Thymus (tissue), 14 donors: ENCODE measurements at places on chromosomes 1 and 21.

DNA sequence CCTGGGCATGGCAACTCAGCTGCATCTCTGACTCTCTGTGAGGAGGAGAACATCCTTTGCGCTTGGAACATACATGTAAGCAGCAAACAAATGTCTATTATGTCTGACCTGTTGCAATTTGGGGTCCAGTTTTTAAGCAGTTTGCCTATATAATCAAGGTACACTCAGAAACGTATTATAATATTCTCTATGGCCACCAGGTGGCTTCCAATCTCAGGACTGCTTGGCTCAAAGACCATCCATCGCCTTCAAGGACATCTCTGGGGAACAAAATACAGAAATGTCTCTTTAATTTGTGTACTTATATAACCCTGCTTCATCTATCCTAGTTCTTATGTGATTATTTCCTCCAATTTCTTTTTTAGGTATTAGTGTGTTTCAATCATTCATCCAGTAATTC is 227.2 kb downstream of the OLFM3 start:
- DNase-seq, result no peak

DNA sequence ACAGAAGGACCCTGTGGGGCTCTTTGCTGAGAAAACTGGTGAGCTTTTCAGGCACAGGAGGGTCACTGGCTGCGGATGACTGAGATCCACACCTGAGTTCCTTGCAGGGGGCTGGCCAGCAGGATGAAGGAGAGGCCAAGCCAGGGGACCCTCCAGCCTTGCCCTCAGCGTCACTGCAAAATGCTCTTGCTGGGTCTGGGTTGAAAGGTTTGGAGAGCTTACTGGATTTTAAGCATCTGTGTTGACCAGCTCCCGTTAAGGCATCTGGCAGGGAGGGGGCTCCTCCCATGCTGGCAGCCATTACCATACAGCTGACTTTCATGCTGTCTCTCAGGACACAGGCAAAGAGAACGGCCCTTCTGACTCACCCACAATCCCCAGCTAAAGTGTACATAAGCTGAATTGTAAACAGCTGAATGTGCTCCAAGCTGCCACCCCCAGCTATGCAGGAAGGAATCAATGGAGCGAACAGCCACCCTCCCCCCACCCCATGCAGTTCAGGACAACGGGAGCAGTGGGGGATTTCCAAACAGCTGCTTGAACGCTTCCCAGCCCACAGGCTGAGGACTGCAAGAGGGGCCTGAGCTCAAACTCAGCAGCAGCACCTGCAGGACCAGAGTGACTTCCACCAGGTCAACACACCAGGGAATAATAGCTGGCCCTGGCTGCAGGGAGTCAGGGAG is 21.3 kb upstream of the A3GALT2 start:
- no peak for DNase-seq

GRCh38 chr1:220123889-220124288 is 30.0 kb downstream of the IARS2 start:
- DNase-seq, result no peak

DNA sequence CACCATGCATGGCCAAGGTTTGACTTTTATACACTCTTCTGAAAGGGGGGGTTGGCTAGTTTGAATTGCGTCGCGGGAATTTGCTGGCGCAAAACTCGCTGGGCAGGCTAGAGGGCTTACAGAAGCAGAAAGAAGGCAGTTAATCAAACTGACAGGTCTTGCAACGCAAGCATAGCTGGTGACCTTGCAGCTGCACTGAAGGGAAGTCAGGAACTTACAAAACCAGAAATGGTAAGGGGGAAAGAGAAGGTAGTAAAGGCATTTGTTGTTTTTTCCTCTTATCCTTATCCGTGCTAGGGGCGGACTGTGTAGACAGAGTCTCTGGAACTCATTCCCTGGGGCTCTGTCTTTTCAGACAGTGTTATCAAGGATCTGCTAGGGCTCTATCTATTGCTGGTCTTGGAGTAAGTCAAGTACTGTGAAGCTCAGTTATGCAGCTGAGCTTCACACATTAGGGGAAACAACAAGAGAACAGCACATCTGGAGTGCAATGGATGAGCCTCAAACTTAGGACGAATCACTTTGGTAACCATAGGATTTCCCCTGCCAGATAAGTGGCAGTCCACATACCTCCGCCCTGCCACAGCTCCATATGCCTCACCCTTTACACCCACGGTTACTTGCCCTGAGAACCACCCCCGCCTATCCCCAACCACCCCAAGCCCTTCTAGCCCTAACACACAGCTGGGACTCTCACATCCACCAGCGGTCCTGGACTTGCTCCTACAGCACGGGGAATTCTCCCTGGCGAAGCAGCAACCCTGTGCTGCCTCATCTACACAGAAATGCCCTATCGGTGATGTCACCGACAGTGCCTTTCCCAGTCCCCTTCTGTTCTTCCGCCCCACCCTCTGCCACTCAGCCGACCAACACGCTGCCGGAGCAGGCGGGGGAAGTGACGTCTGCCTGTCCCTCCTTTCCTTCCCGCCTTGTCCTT is 251.4 kb downstream of the FAM72C start:
- DNase-seq, result no peak

DNA sequence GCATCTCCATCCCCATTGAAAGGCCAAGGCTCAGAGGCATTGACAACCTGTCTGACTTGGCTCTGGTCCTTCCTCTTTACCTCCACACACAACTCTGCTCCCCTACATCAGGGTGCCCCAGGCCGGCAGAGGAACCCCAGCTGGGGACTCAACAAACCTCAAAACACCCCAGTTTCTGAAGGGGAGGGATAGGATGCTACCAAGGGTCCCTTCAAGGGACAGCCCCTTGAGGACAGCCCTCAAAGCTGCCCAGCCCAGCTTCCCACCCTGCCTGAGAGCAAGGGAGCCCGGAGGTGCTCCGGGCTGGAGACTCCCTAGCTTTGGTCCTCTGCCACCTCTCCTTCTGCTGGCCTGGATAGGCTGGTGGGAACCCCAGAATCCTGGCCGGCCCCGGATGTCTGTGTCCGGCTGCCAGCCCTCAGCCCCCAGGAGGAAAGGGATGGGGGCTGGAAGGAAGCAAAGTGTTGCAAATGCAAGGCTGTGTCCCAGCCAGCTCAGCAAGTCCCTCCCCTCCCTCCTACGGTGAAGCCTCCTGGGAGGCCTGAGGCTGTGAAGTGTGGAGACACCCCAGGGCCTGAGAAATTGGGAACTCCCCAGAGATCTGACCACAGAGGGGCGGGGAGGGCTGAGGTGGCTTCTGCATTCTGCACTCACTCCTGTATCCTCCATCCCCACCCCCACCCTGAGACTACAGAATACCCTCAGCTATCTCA is 1.1 kb upstream of the MARCKSL1 start:
- no peak for DNase-seq

DNA sequence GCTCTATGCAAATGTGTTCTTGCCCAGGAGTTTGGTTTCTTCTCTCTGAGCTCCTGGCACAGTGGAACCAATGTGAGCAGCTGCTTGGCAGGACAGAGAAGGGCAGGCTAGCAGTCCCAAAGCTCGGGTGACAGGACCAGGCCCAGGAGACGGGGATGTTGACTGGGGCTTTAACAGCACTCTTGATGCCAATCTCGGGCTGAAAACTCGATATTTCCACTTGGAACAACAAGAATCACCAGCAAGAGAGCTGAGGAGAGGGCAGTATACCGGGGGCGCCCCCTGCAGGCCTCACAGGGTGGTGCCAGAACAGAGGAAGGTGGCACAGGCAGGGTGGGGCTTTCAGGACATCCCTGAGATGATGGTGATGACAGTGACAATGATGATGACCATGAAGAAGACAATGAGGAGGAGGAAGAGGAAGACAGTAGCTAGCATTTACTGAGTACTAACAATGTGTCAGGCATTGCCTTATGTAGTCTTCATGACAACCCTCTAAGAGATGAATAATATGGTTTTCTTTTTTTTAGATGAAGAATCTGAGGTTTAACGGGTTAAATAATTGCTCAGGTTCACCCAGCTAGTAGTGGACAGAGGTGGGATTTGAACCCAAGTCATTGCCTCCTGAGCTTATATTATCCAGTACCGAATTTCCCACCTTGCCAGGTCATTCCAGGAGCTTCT is 2.7 kb upstream of the KCNJ9 start:
- DNase-seq, result no peak

DNA sequence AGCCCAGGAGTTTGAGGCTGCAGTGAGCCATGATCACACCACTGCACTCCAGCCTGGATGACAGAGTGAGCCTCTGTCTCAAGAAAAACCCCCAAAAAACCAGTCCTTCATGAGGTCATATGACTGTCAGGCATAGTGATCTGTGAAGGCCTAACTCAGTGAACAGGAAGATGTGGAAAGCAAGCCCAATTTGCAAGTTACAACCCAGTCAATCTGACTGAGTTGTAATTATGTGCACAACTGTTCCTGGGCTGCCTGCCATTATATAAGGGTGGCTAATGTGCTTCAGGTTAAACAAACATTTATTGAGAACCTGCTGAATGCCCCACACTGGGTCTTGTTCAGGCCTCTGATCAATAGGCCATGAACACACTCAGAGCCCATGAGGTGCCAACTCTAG is 38.2 kb upstream of the KIRREL1 start:
- DNase-seq, result no peak

GRCh38 chr1:29960876-29961275 is 724.6 kb downstream of the PTPRU start:
- DNase-seq, result no peak

DNA sequence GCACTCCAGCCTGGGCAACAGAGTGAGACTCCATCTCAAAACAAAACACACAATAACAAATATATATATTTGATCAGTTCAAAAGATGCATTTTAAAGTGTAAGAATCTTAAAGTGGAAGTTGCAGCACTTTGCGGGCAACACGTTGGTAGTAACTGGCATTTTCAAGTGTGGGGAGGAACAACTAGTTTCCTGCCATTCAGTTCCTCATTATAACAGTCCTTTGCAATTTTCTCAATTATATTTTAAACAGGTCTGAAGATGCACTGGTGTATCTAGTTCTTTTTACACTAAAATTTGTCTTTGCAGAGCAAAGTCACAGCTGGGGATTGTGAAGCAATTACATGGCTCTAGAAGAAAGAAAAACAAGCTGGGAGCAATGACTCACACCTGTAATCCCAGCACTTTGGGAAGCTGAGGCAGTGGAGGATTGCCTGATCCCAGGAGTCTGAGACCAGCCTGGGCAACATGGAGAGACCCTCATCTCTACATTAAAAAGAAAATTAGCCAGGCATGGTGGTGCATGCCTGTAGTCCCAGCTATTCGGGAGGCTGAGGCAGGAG is 25.3 kb downstream of the RRAGC start:
- DNase-seq, result no peak

DNA sequence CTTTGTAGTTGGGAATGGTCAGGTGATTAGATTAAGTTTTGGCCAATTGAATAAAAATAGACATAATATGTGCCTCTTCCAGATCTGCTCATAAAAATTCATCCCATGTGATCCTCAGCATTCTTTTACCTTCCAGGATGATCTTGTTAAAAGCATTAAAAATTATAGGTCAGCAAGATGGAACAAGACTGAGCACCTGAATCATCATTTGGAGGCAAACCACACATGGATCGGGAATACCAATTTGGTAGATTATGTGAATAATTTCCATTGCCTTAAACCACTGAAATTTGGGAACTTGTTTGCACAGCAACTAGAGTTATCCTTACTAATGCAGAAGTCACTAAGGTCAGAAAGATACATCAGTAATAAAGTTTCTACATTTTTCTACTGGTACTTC is 681.4 kb upstream of the ADGRL2 start:
- no peak for DNase-seq

GRCh38 chr1:31701091-31701736 is 2.6 kb downstream of the COL16A1 start:
- DNase-seq, result no peak

GRCh38 chr1:63322114-63322943 is at the start of gene FOXD3:
Gene FOXD3 (plus strand): TSS chr1:63322567. CDS start chr1:63323059, 492 bp downstream.
- no peak for DNase-seq

GRCh38 chr1:84944767-84945486 is 51.9 kb upstream of the LPAR3 start:
- peak; percentile 98 for DNase-seq

DNA sequence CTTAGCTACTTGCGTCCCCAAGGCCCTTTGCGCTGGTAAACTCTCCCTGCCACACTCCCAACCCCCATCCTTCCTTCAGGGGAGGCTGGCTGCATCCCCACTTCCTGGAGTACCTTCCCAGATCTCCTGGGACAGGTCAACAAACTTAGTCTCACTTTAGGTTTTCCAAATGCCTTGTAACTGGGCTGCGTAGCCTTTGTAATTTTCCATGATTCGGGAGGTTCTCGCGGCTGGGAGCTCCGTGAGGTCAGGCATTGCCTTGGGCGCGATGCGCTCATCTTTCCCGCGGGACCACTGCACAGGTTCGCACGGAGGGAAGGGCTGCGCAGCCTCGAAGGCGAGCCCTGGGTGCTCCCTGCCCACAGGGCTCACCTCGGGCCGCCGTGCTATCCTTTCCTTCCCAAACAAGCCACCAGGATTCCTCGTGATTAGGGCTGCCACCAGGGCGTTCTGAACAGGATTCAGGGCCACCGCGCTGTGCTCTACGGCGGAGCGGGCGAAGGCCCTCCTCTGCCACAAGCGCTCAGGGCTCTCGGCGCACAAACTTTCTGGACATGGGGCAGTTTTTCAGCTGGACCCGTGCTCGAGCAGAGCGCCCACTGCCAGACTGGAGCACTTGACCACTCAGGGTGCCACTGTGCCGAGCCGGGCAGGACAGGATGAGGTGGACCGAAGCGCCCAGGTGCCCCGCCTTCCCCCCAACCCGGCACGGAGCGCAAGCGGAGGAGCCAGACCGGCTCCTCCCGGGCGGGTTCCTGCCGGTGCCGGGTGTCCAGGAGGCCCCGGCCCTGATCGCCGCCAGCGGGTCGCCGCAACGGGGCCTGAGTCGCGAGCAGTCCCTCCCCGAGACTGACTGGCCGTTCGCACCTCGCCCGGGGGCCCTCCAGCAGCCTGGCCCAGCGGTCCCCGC is 1.1 kb downstream of the TMPRSS2 start:
- no peak for DNase-seq

DNA sequence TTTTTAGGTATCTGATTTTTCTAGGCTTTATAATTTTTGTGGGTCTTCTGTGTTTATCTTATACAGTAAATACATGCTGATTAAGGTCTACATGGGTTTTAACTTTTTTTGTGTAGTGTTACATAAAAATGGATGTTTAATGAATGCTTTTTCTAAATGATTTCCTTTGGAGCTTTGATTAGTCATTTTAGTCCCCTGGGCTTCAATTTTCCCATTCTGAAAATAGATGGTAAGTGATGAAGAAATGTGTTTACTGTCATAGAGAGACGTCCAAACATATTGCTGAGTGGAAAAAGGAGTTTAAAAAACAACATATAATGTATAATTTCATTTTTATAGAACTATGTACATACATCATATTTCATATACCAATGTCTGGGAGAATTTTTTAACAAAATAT is 140.9 kb upstream of the HMCN1 start:
- DNase-seq, result no peak

DNA sequence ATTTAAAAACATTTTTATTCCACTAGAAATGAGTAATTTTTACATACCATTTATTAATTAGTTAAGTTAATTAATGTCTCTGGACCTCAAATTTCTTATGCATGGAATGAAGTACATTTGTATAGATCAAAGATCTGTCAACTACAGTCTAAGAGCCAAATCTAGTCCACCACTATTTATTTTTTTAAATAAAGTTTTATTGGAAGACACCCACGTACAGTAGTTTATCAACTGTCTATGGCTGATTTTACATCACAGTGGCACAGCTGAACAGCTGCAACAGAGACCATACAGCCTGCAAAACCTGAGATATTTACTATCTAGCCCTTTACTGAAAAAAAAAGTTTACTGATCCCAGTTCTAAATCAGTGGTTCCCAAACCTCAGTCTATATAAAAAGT is 188.6 kb upstream of the HP1BP3 start:
- DNase-seq, result no peak
